ENCODE measurements at places on chromosomes 1 and 21.

- DNase-seq, result no peak
Observed at GRCh38 chr1:169451218-169451824, 24.0 kb upstream of the CCDC181 start.

DNA sequence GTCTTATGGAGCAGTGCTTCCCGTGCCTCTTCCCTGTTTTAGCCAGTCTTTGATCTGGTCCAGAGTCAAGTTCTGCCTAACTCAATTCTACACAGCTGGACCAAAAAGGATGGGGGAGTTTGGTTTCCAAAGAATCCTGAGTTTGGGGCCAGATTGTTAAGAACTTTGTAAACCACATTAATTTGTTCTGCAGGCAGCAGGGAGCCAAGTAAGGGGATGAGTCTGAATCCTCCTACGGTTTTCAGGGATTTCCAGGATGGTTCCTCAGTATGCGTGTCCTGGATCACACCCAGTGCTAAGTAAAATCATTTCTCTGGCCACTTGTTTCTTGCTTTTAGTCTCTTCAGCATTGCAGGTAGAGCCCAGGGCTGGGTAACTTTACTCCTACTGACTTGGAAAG is 26.1 kb upstream of the GJA5 start:
- DNase-seq, result no peak

DNA sequence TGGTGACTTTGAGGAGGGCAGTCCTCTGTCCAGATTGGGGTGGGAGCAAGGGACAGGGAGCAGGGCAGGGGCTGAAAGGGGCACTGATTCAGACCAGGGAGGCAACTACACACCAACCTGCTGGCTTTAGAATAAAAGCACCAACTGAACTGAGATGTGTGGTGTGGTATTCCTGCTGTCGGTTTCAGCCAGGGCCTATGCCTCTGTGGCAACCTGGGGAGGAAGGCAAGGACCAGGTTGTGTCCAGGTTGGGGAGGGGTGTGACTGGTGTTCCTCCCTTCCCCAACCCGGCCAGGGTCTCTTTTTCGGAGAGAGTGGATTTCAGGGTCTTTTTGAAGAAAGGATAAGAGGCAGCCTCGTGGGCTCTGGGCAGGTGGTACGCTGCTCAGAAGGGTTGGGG is 6.3 kb downstream of the PROK1 start:
- DNase-seq, result no peak

DNA sequence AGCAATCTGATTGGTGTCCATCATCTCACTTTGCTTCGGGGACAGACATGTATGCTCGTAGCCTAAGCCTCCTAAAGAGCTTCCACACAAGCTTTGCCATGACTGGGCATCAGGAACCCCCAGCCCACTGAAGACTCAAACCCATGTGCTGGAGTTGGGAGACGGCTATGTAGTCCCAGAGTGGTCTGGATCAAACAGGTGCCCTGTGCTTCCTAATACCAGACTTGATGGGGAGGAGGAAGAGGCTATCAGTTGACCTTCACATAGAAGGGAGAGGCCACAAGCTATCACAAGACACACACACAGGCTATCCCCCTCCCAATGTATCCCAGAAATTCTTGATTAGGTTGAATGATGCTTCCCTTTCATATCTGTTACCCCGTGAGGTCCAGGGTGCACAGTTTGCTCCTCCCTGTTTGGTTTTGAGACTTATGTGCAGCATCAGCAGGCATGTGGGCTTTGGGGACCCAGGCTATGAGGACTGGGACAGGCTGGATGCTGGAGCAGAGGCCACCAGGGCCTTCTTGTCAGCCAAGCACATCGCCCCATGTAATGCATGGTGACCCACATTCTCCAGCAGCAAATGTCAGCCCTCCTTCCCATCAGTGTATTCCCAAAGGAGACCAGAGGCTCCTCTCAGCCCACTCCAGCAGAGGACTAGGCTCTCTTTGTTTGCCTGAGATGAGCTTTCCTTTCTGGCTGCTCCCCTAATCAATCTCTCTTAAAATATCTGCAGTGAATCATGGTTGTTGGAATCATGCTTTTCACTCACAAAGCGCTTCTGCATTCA is 159.8 kb downstream of the GRIK3 start:
- no peak for DNase-seq

DNA sequence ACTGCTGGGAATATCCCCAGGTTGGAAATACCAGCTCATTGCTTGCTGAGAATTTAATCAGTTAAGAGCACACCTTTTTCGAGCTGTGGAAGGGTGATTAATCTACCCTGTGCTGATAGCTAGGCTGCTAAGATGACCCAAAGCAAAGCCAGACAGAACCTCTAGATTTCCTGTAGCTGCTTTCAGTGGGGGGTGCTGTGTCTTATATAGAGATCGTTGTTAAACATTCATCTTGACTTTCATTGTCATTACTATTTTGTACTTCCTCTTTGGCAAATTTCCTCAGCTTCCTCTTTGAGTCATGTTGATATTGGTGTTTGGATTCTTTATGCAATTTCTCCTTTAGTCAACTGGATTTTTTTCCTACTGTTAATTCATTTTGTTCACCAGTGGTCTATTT is 155.3 kb downstream of the DISC1 start:
- no peak for DNase-seq

GRCh38 chr1:59122527-59122926 is 174.4 kb upstream of the FGGY start:
- DNase-seq, result no peak

DNA sequence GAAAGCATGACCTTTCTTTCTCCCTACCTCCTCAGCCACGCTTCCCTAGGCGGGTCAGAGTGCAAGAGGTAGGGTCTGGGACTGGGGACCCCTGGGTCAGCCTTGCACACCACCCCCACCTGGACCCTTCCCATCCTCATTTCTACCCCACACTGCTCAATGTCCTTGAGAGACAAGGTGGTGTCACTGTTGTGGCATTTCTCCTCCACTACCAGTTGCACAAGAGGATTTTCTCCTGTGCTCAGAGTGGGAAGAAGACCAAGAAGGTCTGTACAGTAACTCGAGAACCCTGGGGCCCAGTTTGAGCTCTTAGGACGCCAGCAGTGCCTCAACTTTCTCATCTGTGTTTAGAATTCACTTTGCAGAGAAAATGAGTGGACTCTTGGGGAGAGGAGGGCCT is 49.4 kb upstream of the CD34 start:
- DNase-seq, result no peak

GRCh38 chr1:50502147-50502546 is 78.9 kb upstream of the DMRTA2 start:
- DNase-seq, result no peak

- DNase-seq, result no peak
Observed at GRCh38 chr1:209989525-209989924, 51.5 kb downstream of the SYT14 start.

DNA sequence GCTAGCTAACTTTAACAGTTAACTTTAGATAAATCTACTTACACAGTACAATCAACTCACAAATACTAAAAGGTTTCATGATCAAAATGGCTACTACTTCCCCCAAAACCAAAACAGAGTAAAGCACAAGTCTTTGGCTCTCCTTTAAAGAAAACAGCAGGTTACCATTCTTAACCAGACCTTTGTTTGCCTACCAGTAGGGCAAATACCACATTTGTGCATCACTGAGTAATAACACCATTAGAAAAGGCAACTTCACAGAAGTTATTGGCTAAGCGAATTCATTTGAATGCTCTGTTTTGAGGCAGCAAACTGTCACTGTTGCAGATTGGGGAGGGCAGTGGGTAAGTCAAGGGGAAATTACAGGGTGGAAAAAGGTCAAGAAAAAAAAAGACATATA is 17.3 kb upstream of the SERPINC1 start:
- DNase-seq, result no peak

DNA sequence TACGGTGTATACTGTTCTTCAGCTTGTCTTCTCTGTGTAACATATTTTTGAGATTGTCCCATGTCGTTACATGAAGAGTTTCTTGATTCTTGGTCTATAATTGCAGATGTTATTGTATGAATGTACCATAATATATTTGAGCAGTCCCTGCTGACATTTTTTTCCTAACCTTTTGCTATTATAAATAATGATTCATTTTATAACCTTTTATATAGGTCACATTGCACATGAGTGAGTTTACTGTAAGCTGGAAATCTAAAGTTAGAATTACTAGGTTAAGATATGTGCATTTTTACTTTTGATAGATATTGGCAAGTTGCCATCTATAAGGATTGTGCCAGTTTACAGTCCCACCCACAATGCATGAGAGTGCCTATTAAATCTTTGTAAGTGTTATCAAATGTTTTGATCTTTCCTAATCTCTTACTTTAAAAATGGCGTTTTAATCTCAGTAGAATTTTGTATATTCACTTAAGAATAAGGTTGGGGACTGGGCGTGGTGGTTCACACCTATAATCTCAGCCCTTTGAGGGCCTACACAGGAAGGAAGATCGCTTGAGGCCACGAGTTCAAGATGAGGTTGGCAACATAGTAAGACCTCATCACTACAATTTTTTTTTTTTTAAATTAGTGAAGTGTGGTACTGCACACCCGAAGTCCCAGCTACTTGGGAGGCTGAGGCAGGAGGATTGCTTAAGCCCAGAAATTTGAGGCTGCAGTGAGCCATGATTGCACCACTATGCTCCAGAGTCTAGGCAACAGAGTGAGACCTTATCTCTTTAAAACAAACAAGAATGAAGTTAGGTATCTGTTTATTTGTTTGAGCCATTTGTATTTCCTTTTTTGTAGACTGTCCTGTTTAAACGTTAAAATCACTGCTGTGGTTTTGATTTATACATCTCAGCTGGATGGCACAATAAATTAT is 36.5 kb downstream of the ZMYM1 start:
- no peak for DNase-seq

DNA sequence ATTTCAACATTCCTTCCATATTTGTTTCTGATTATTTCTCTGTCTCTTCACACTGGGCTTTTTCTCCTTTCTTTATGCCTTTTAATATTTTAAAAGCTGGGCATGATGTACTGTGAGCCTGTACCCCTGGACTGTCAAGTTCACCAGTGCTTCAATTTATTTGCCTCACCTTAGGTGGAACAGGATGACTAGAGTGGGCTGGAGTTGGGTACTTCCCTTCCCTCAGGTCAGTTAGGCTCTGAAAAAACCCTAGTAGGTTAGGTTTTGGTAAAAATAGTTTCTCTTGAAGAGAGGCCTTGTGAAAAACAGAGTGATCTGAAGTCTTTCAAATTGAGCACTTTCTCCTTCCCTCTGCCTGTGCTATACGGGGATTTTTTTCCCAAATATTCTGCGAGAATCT is 163.0 kb upstream of the LYPLAL1 start:
- no peak for DNase-seq

DNA sequence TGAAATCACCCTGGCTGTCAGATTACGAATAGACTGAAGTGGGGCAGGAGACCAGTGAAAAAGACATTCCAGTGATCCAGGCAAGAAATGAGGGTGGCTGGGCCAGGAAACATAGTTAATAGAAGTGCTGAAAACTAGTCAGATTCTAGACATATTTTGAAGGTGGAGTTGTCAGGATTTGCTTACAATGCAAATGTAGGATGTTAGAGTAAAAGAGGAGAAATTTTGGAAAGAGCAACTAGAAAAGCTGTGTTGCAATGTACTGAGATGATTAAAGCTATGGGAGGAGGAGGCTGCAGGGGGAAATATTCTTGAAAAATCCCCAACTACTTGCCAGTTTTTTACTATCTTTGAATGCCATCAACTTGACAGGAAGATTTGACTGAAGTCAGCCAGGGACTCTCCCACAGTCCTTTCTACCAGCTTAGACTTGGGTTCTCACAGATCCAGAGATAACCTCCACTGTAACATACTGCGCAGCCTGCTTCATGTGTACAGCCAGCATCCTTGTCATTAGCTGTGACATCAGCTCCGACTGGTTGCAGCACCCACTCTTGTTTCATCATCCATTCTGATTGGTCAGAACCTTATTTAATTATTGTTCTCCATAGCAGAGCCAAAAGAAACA is 109.7 kb downstream of the TSEN15 start:
- DNase-seq, result peak; percentile 54

DNA sequence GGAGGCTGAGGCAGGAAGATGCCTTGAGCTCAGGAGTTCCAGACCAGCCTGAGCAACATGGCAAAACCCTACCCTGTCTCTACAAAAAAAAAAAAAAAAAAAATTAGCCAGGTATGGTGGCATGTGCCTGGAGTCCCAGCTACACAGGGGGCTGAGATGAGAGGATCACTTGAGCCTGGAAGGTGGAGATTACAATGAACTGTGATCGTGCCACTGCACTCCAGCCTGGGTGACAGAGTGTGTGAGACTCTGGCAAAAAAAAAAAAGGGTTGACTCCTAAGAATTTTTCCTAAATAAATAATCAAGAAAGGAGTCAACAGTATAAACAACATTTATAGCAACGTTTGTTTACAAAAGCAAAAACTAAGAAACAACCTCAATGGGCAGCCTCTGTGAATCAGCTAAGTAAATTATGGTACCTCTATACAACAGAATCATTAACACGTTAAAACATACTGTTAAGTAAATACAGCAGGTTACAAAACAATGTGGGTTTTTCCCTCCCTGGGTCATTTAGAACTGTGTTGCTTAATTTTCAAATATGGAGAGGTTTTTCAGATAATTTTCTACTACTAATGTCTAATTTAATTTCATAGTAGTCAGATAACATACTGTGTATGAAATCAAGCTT is 56.8 kb downstream of the SLC30A10 start:
- no peak for DNase-seq

- no peak for DNase-seq
Observed at GRCh38 chr1:233945979-233946378, 41.5 kb downstream of the SLC35F3 start.

GRCh38 chr1:63810936-63811469 is 37.2 kb downstream of the ROR1 start:
- no peak for DNase-seq

GRCh38 chr1:101587741-101588140 is 350.9 kb downstream of the S1PR1 start:
- DNase-seq, result no peak

DNA sequence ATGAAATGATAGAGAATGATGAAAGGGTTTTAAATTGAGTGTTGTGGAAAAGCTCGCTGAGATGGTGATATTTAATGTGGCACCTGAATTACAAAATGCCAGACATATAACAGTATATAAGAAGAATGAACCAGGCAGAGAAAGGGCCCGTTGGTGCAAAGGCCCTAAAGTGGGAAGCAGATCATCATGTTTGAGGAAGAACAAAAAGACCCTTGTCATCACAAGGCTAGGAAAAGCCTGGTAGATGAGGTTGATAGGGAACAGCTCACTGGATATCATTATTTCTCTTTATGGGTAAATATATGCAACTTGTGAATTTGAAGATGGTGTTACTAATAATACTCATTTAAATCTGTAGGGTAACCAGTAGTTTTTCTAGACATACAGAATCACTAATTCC is 11.0 kb downstream of the RAP1A start:
- no peak for DNase-seq

DNA sequence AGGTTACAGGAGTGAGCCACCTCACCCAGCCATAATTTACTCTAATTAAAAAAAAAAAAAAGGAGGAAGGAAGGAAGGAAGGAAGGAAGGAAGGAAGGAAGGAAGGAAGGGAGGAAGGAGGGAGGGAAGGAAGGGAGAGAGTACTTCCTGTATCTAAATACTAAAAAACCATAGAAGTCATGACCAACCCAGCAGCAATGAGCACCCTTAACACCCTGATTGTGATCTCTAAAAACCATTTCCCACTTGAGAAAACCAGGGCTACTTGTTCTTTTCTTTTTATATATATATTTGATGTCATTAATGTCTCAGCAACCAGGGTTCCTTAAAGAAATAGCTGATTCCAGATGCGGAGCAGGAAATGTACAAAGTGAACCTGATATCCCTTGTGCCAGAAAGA is 31.2 kb downstream of the ARID4B start:
- no peak for DNase-seq

- no peak for DNase-seq
Observed at GRCh38 chr1:36161641-36162531, 5.9 kb downstream of the MAP7D1 start.

- DNase-seq, result no peak
Observed at GRCh38 chr21:44763050-44763378, 38.6 kb downstream of the UBE2G2 start.
